ENCODE measurements at places on chromosomes 12 and 14.
A peak's percentile ranks its signal among the peaks of the same experiment; 100 is the strongest.

GRCh38 chr12:120109570-120110267, 6.8 kb downstream of the RAB35 start:
- DNase-seq, result no peak

- DNase-seq, result no peak
Measured at GRCh38 chr12:112839386-112839972, 47.9 kb downstream of the RPH3A start.

DNA sequence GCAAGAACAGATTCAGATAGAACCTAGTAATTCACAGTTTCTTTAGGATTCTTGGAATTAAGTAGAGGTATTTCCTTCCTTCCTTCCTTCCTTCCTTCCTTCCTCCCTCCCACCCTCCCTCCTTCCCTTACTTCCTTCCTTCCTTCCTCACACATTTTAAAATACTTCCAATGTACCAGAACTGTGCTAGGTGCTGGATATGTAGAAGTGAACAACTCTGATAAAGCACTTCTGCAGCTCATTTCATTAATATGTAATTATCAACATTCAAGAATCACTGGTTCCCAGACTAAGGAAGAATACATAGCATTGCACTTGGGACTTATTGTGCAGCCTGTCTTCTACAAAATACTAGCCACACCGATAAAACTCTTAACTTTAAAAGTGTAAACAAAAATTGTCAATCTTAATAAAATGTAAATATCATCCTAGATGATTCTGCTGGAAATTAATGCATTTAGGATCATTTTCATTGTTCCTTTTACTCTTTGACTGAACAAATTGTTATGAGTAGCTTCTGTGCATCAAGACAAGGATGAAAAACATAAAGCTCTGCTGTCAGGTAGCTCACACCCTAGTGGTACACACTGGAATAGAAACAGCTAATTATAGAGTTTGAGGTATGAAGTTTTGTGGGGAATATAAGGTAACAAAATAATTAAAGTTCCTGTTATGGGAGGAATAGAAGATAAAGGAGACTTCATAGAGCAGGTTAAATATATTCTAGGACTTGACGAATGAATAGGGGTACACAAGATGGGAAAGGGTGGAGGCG, 99.9 kb upstream of the MYF6 start:
- no peak for DNase-seq

DNA sequence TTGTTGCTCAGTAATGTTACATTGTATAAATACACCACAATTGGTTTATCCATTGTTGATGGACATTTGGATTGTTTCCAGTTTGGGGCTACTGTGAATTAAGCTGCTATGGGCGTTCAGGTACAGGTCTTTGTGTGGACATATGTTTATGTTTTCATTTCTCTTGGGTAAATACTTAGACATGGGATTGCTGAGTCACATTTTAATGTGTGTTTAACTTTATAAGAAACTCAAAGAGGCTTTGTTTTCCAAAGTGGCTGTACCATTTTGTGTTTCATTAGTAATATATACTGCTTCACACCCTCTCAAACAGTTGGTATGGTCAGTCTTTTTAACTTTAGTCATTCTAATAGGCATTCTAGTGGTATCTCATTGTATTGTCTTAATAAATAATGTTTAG, 225.0 kb downstream of the SPTSSA start:
- DNase-seq, result no peak

- no peak for DNase-seq
Measured at GRCh38 chr12:109961201-109961600, 35.0 kb downstream of the GIT2 start.

- DNase-seq, result no peak
Measured at GRCh38 chr12:127381043-127381668, 885.8 kb upstream of the TMEM132C start.

GRCh38 chr12:61095111-61095510, 1165.1 kb upstream of the USP15 start:
- DNase-seq, result no peak

- no peak for DNase-seq
Measured at GRCh38 chr14:54338696-54339317, 58.0 kb upstream of the CDKN3 start.

- DNase-seq, result no peak
Measured at GRCh38 chr12:17302001-17302400, 696.0 kb upstream of the LMO3 start.

DNA sequence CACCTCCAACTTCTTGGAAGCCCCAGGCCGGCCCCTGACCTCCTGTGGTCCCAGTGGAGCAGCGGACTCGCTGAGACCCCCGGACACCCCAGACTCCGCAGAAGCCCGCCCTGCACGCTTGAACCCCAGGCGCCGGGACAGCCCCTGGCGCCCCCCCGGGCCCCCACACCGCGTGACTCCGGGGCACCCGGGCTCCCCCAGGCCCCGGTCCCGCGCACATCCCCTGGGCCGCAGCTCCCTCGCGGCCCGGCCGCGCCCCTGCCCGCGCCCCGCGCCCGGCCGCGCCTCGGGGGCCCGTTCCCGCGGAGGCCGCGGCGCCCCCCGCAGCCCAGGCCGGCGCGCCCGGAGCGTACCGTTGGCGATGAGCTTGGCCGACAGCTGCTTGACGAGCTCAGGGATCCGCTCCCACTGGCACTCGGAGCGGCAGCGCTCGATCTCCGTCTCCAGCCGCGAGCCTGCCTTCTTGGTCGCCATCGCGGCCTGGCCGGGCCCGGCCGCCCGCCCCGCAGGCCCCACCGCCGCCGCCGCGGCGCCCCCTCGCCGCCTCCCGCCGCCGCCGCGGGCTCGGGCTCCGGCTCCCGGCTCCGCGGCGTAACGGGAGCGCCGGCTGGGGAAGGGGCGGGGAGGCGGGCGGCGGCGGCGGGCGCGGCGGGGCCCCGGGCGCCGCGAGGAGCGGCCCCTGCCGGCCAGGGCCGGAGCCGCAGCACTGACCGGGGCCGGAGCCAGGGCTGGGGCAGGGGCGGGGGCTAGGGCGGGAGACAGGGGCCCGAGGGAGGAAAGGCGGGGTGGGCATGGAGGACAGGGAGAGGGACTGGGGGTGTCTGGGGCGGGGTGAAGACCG, at the start of gene TTC7B:
Gene TTC7B (minus strand): TSS at position 609 of the 841 bp plus-strand sequence. CDS start 135 bp downstream, at position 474.
- no peak for DNase-seq

DNA sequence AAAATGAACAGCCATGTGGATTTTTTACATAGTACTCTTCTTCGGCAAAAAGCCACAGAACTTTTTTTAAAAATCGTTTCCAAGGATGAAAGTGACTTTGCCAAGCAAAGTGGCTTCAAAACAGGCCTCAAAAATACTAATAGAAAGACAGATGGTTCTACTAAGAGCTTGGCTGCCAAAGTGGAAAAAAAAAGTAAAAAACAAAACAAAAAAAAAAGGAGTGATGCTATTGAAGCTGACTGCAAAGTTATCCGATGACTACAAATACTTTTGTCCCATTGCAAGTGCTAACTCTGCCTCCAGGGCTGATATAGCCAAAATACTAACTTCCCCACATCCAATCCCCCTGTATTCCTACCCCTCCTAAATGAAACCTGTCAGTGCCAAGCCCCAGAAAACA, 277.6 kb downstream of the SOX5 start:
- peak; percentile 74 for DNase-seq

- no peak for DNase-seq
Measured at GRCh38 chr12:129599406-129599805, 304.4 kb downstream of the TMEM132D start.

GRCh38 chr12:83067981-83068380, 381.3 kb downstream of the TMTC2 start:
- no peak for DNase-seq

DNA sequence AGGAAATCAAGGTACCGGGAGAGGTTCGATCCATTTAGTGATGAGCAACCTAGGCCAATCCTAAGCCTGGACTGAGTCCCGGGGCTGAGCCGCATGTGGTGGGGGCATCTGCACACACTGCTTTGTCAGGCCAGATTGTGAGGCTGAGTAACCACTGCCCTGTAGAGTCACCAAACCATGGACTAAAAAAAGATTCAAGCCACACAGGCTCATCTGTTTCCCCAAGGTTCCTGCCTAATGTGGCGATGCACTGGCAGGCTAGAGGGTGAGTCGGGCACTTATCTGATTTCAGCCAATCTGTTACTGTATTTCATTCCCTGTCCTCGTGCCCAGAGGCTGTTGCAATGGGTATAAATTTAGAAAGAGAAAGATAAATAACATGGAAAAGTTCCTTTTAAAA, 140.8 kb downstream of the TTC7B start:
- peak; percentile 96 for DNase-seq

GRCh38 chr12:31001581-31002360, 71.9 kb upstream of the DDX11 start:
- DNase-seq, result no peak

GRCh38 chr12:122059203-122059960, 19.2 kb upstream of the MLXIP start:
- no peak for DNase-seq

- DNase-seq, result no peak
Measured at GRCh38 chr12:65518771-65519170, 240.3 kb downstream of the MSRB3 start.

- DNase-seq, result peak; percentile 84
Measured at GRCh38 chr12:117240081-117240755, 49.9 kb upstream of the FBXO21 start.

- DNase-seq, result no peak
Measured at GRCh38 chr12:69345742-69346141, 2.4 kb upstream of the LYZ start.

- no peak for DNase-seq
Measured at GRCh38 chr14:44497148-44497547, 9.9 kb downstream of the FSCB start.

GRCh38 chr12:18595412-18595811, 142.4 kb downstream of the PLCZ1 start:
- DNase-seq, result no peak

GRCh38 chr12:127823801-127824200, 443.2 kb upstream of the TMEM132C start:
- DNase-seq, result no peak

DNA sequence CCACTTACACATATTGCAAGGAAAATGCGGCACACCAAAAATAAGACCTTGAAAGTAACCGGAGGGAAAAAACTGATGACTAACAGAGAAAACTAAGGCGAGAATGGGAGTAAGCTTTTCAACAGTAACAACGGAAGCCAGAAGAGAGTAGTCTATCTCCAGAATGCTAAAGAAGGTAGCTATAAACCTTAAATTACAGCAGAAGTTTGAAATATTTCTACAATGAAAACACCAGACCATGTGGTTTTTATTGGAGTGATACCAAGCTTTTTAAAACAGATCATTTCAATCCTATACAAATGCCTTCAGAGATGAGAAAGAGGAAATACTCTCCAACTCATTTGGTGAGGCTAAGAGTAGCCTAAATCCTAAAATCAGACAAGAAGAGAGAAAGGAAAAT, 209.5 kb downstream of the ANO6 start:
- DNase-seq, result no peak

- no peak for DNase-seq
Measured at GRCh38 chr14:49769171-49769570, 1.2 kb downstream of the KLHDC2 start.

DNA sequence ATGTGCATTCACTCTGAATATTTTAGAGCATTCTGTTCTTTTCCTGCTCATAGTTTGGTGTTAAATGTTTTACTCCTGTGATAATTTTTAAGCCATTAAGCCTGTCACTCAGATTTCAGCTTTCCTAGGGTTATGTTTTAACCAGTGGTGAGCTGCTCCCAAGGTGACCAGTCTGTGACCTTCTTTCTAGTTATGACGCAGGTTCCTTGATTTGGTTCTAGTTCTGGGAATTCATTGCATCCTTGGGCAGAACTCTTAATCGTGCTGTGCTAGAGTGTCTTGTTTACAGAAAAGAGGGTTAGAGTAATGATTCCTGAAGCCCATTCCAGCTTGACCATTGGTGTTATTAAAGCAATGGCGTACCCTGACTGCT, 2.2 kb downstream of the GABARAPL1 start:
- DNase-seq, result no peak
